ENCODE measurements at places on chromosomes 4 and X.

DNA sequence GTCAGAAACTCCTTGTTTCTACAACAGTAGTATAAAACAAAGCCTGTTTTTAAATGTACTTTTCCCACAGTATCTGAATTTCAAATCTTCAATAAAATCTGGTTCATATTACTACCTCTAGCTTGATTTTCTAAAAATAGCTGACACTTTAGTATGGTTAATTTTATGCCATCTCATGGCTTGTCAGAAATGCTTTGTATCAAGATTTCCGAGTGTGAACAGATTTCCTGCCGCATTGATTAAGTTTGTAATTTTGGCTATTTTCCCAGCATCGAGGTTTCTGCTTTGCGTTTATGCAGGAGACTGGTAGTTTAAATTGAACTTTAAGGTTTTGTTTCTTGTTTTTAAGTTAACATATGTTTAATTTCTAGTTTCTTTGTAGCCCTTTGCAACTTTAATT lies 44.2 kb downstream of the CLCN3 start:
- peak; percentile 97 for DNase-seq

- DNase-seq: no peak
These were observed 50.8 kb upstream of the BOD1L1 start for GRCh38 chr4:13678186-13678924.

DNA sequence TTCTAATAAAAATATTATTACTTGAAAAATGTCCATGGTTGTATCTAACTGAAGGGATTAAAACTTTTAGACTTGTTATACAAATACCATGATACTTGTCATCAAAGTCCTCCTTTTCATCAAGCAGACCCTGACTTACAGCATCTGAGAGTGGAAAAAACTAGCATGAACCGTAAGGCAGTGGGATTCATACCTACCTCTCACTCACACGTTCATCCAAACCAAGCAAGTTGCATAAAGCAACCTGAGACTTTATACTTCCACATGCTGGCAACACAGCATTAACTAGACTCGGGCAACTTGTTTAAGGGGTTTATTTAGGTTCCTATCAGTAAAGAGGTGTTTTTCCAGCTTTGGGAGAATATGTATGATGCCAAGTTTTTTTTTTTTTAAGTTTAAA lies 22.6 kb upstream of the TLR7 start:
- no peak for DNase-seq

DNA sequence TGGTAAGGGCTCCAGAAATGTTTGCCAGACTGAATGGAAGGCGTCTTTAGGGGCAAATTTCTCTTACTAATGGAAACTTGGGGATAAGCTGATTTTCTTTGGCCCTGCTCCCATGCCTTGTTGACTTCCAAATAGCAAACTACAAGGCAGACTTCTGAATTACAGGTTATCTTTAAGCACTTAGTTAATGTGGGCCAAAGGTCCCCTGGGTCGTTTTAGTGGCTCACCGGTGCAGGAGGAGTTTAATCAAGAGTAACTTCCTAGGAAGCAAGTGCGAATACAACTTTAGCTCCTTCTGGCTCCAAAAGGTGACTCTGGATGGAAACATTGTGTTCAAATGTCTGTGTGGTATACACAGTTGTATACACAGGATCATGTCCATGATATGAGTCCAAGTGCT lies 323.6 kb downstream of the SLITRK2 start:
- DNase-seq: no peak

- no peak for DNase-seq
These were observed 31.9 kb upstream of the ANTXR2 start for GRCh38 chr4:80104927-80105326.

Measured in SK-N-MC (cell line).